ENCODE measurements at places on chromosomes 12 and 14.

DNA sequence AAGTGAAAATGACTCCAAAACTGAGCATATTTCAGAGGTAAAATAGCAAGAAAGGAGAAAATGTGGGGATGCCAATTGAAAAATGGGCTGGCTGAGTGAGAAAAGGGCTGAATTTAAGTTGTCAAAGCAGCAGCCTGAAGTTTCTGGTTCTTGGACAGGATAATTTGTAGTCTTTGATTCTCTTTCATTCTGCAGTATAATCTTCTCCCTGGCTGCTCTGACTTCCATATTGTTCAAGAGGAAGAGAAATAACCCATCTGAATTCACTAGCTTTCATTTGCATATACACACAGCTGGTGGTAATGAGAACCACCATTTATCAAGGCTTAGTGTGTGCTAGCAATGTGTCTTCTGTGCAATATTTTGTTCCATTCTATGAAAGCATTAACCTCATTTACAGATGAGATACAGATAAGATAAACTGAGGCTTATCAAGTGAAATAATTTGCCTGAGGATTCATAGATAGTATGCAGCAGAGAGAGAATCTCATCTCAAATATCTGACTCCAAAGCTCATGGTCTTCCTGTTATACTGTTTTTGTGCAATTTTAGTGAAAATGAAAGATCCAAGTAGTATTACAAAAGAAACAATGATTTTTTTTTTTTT is 184.2 kb downstream of the TMTC2 start:
- DNase-seq, result no peak

GRCh38 chr14:103021684-103022001 is 35.7 kb downstream of the CDC42BPB start:
- no peak for DNase-seq

- DNase-seq, result no peak
These were observed 52.2 kb downstream of the PDE3A start for GRCh38 chr12:20420557-20420956.

DNA sequence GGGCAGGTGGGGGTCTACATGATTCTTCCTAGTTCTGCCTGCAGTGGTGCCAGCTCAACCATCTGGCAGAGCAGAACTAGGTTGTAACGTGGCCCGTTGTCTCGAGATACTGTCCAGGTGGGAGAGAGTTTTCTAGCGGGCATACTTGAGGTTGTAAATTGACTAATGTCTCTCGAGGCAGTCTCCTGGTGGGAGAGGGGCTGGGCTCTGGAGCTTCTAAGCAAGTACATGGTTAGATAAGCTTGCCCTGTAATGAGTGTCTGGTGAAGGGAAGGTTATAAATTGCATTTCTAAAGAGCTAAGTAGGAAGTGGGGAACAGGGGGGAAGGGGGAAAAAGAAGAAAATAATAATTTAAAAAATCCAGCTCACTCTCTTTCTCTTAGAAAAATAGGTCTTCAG is 18.1 kb downstream of the BDKRB1 start:
- DNase-seq, result no peak

- DNase-seq, result peak; percentile 57
These were observed 48.6 kb upstream of the TMEM233 start for GRCh38 chr12:119544765-119545625.

- DNase-seq, result no peak
These were observed 5.2 kb upstream of the LRP1-AS start for GRCh38 chr12:57152639-57153038.

GRCh38 chr12:52829986-52830770 is 3.9 kb downstream of the KRT79 start:
- no peak for DNase-seq

- no peak for DNase-seq
These were observed 16.0 kb upstream of the SPATA7 start for GRCh38 chr14:88369496-88369895.

GRCh38 chr14:105939810-105940508 is 413.6 kb downstream of the TMEM121 start:
- no peak for DNase-seq

DNA sequence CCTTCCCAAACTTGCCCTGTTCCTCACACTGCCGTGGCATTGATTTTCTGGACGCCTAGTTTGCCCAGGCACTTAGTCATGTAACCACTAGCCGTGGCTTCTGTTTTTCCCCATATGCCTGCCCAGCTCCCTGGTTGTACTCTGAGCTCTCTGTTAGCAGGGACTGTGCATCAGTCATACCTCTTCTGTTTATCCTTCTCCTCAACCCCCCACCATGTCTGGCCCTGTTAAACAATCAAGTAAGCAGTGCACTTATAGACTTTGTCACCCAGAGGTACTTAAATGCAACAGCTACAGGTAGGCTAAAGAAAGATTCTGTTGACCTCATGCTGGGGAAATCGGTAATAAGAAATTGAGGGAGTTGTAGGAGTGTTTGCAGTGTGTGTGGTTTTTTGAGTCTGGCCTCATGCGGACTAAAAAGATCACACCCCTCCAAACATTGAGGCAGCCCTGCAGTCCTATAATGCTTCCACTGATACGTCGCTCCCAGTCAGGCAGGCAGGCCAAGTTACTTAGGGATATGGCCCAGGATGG is 17.0 kb downstream of the UBE3B start:
- no peak for DNase-seq

DNA sequence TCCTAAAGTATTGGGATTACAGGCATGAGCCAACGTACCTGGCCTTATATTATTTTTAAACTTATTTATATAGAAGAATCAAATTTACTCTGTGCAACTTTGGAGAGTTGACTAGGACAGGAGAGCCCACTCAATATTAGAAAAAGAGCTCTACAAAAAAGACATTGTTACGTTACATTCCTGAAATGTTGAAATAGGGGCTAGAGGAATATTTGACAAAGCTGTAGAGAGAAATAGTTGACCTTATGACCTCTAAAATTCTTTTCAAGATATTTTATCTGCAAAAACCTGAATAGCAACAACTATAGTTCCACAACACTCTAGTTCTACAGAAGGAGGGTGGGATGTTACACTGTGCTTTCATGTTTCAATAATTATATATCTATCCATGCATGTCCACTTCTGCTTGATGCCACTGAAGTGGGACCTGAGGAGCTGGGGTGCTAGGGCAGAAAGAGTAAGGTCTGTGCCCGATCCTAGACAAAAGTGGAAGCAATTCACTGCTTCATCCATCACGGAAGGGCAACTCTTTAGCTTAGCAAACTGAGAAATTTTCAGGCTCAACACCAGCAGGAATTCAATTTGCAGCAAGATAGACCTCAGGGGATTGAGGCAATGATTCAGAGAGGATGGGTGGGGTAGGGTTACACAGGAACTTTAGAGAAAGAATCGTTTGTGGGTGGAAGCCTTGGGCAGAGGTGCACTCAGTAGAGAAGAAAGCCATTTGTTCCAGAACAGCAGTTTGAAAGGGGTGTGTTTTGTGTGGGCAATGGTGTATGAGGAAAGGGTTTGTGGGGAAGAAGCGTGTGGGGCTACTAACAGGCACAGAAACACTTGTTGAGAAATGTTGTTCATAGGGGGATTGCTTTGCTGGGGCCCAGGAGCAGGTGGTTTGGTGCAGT is 16.0 kb upstream of the RNASE10 start:
- DNase-seq, result no peak

GRCh38 chr14:63843796-63844195 is 9.0 kb upstream of the SYNE2 start:
- no peak for DNase-seq

GRCh38 chr12:90965204-90965603 is 10.2 kb upstream of the CCER1 start:
- DNase-seq, result no peak

DNA sequence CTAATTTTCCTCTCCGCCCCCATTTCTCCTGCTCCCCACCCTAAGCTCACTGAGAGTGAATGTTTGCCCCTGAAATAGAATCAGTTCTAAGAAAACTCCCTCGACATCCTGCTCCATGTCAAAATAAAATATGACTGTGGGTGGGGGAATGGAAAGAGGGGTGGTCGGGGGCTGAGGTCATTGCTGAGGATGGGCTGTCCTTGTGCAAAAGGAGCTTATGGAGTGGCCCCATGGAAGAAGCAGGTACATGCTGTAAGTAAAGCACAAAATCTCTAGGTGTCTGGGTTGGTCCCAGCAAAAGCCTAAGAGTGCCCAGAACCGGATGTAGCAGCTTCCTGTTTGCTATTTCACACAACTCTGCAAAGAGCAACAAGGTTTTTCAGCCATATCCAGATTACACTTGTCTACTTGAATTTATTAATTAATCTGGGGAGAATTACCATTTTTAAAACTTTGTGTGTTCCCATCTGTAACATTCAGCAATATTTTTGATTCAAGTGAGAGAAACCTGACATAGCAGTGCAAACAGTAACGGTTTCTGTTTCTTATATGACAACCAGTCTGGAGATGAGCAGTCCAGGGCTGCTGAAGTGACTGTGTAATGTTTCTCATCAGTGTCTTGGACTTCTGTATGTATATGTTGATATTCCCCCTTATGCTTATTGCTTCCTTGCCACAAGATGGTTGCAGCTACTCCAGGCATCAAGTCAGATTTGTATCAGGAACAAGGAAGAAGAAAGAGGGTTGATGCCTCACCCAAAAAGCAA is 40.4 kb upstream of the GZMB start:
- DNase-seq, result no peak

DNA sequence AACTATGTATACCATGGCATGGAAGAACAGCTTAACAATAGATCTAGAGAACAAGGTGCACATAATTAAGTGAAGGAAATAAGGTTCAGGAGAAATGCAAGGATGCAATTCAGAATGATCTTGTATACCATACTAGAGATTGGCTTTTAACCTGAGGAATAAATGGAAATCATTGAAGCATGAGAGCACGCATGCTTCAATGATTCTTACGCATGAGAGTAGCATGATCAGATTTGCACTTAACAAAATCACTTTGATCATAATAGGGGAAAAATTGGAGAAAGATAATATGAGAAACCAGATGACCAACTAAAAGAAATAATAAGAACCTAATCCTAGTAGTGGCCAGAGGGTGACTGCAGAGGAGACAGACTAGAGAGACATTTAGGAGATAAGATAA is 133.3 kb upstream of the FSCB start:
- DNase-seq, result no peak

- DNase-seq, result no peak
These were observed 26.0 kb upstream of the RXYLT1 start for GRCh38 chr12:63753743-63754142.

All from GM19239 (cell line).